AG09309 (cell line): ENCODE measurements at places on chromosomes 2 and 18.

DNA sequence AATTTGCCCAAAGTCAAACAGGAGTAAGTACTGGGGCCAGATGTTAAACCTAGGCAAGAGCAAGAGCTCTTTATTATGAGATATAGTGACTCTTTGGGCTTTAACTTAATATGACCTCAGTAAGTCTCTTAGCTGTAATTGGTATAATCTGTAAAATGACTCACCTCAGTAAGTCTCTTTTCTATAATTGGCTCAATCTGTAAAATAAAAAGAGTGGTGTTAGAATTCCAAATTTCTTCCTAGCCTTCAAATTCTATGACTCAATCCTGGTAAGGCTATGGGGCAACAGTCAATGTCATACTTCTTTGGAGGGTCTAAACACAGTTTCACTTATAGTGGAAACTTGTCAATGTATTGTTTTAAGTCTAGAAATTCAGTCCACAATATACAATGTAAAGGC is 1608.9 kb upstream of the PIK3C3 start:
- no peak for DNase-seq

GRCh38 chr18:58997811-58998337 is 133.2 kb downstream of the ZNF532 start:
- peak; percentile 95 for DNase-seq

DNA sequence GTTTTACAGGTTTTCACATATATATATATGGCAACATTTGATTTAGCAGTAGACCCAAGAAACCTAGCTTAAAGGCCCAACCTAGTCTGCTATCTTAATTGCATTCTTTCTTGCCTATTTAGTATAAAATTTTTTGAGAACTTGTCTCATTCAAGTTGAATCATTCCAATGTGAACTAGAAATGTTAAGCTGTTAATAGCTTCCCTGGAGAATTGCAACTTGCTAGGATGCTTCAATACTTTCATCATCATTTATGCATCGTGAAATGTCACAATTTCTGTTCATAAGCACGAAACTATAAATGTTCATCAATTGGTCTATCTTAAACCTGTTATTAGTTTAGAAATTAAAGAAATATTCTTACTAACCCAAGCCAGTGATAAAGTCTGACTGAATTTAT is 217.6 kb downstream of the BABAM2 start:
- DNase-seq = peak; percentile 69

DNA sequence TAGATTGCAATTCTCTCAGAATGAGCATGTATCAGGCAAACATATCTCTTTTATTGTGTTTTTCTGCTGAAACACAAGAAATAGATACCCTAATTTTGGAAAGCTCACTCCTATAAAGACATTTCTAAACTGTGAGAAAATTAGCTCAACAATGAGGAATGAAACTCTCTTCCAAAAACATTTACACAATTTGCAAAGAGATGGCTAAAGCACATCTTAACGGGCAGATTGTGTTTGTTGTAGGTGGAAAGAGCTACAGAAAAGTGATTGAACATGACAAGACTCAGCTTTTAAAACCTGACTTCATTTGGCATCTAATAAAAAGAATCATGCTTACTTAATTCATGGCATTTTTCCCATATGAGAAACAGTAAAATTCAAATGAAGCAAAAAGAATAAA is 175.0 kb upstream of the SLC39A10 start:
- DNase-seq = no peak

- DNase-seq = no peak
Observed at GRCh38 chr18:8603663-8604520, 5.3 kb upstream of the RAB12 start.

DNA sequence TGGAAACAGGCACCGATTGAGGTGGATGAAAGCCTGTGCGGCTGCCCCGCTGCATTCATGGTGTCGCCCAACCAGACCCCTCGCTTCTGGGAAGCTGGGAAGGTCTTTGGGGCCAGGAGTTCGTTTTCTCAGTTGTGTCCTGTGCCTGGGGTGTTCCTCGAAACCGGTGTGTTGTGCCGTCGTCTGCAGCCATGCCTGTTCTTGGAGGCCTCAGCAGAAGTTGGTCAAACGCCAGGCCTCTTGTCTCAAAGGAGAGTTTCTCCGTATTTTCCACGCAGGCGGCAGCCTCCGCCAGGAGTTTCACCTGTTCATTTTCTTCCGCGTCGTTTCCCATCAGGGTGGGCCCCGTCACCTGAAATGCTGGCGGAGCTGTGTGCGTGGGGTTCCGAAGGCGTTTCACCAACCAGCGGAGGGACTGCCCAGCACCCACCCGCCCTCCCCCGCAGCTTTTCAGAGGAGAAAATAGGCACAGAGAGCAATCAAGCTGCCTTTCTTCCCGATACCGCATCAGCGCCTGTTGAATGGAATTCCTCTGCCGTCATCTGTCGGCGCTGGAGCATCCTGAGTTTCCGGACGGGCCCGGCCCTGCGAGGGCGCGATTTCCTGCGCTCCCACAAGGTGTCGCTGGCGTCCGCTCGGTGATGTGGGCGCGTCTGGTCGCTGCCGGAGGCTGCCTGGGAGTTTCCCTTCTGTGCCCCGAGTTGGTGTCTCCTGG is 17.0 kb upstream of the NFATC1 start:
- DNase-seq = no peak

- DNase-seq = no peak
Observed at GRCh38 chr2:119523383-119523951, 816 bp downstream of the SCTR start.

- no peak for DNase-seq
Observed at GRCh38 chr2:198659096-198659870, 798.5 kb downstream of the SATB2 start.

DNA sequence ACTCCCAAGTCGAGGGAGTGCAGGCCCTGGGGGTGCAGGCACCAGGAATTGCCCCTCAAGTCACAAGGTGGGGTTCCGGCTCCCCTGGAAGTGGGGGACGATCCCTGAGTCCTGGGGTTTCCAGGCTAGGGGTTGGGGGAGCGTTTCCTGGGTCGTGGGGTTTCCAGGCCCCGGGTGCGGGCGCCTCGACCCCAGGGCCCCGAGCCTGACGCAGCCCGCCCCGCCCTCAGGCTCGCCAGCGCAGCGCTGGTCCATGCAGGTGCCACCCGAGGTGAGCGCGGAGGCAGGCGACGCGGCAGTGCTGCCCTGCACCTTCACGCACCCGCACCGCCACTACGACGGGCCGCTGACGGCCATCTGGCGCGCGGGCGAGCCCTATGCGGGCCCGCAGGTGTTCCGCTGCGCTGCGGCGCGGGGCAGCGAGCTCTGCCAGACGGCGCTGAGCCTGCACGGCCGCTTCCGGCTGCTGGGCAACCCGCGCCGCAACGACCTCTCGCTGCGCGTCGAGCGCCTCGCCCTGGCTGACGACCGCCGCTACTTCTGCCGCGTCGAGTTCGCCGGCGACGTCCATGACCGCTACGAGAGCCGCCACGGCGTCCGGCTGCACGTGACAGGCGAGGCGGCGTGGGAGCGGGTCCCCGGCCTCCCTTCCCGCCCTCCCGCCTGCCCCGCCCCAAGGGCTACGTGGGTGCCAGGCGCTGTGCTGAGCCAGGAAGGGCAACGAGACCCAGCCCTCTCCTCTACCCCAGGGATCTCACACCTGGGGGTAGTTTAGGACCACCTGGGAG is 12.0 kb downstream of the SIGLEC15 start:
- no peak for DNase-seq

DNA sequence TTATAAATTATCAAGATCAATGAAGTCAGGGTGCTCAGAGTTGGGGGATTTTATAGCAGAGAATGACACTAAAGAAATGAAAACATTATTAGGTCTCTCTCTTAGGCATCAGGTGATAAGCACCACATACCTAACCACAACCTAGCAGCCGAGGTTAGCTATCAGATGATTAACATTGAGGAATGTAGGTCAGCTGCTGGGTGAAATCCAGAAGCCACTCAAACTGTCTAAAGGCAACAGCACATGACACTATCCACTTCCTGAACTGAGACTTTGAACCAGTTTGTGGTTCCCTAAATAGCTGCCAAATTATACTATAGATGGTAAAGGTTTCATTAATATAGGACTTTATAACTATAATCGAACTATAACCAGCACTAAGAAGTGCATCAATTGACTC is 4.7 kb downstream of the EPG5 start:
- DNase-seq = no peak

GRCh38 chr18:59540346-59540745 is 156.9 kb downstream of the CCBE1 start:
- no peak for DNase-seq

DNA sequence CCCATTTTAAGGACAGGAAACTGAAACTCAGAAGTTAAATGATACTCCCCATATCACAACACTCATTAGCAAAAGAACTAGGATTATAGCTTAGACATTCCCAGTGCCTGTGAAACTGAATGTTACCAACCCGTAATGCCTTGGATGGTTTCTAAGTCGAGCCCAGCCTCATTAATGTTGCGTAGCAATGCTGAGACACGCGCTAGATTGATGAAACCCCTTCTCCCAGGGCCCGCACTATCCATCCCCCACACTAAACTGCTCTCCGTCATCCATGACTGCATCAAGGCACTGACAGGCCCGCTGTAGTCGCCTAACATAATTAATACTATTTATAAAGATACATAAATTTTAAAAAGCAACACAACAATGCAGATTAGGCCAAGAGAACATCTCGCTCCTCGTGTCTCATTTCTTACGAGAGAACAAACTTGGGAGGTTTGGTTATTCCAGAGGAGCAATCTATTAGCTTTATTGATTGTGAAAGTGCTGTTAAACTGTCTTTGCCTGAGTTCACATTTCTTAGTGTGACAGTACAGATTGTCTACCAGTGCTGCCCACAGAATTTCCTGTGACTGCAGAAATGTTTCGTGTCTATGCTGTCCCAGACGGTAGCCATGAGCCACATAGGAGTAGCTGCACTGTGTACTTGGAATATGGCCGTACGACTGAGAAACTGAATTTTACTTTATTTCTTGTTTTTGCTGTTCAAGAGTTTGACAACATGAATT is 312.2 kb upstream of the RAB12 start:
- no peak for DNase-seq

GRCh38 chr2:49286726-49287125 is 132.4 kb upstream of the FSHR start:
- no peak for DNase-seq

- no peak for DNase-seq
Observed at GRCh38 chr2:48365476-48365875, 164.5 kb upstream of the STON1 start.

GRCh38 chr2:174350018-174350417 is 15.3 kb downstream of the SP9 start:
- no peak for DNase-seq

GRCh38 chr18:34562252-34562870 is 147.7 kb upstream of the DTNA start:
- DNase-seq = no peak

DNA sequence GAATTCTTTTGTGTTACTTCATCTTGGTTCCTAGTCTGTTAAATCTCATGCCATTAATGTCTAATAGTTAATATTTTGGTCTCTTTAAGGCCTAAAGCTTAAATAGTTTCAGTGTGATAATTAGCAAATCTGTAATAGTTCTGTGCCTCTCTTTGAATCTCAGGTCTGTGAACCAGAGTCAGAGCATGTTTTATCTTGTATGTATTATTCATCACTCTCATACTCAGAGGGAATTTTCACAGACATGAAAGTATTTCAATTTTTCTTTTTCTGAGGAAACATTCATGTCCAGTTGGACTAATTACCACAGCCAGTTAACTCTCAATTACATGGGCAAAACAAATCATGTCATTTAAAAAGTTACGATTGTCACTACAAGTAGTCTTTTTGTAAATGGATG is 931.9 kb upstream of the SLC39A10 start:
- DNase-seq = no peak

GRCh38 chr2:153299809-153300208 is 178.8 kb downstream of the RPRM start:
- DNase-seq = no peak

GRCh38 chr2:239293775-239294430 is 106.9 kb downstream of the HDAC4 start:
- DNase-seq = no peak

DNA sequence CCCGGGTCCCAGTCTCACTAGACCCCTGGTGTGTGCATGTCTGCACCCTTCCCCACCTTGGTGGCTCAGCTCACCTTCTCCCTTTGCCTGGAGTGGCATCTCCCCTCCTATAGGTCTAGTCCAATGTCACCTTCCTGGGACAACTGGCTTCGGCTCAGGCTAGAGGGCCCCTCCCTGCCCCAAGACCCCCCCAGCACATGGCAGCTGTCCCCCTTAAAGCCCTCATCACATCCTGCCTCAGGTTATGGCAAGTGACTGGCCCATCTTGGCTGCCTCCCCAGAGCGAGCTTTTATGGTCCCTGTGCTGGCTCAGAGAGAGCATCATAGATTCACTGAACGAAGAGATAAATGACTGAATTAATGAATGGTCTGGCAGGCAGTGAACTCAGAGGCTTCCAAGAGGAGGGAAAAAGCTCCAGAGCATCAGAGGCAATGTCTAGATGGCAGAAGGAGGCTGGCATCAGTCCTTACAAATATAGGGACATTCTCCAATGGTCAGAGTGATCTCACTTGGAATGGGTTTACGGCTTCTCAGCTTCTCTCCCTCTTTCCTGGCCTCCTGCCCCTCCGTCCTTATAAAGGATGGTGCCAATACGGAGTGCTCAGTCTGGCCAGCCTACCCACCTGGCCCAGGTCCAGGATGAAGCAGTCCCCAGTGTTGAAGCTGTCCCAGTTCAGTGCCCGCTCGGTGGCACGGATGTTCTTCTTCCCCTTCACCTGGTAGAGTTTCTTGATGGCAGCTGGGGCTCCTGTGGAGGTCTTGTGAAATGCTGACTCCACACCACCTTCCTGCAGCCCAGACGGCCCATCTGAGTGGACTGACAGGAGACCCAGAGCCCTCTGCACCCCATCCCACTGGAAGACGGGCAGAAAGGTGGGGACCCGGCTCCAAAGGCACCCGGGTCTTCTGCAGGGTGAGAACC is 9.4 kb downstream of the CAPG start:
- DNase-seq = no peak

GRCh38 chr2:46971929-46972328 is 56.3 kb upstream of the MCFD2 start:
- no peak for DNase-seq

DNA sequence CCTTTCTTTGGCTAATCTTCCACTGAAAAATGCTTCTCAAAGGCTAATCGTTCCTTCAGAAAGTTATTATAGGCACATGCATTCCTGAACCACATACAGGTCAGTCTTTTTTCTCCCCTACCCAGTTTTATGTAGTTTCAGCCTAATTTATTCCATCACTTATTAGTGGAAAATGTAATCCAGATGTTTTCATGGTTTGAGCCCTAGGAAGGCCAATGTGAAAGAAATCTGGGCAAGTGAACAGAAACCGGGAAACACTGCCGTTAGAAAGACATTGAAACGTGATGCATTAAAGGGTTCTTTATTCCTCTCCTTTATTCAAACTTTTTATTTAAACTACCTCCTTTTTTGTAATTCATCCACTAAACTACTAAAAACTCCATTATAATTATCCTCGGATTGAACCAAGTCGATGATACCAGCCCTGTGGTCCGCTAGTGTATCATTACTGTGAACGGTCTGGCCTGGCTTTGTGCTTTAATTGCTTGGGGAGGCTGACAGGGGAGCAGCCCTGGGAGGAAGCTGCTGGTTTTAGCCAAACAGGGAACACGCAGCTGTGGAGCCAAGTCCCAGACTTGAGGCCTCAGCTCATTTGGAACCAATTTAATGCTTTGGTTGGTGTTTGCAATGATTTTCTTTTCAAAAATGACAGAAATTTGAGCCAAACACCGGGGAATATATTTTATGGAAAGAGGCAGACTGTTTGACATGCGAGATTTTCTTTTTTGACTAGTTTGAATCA is 149.2 kb downstream of the ARHGAP28 start:
- no peak for DNase-seq
